RWPE1 (cell line): ENCODE measurements at places on chromosomes 5 and 9.

DNA sequence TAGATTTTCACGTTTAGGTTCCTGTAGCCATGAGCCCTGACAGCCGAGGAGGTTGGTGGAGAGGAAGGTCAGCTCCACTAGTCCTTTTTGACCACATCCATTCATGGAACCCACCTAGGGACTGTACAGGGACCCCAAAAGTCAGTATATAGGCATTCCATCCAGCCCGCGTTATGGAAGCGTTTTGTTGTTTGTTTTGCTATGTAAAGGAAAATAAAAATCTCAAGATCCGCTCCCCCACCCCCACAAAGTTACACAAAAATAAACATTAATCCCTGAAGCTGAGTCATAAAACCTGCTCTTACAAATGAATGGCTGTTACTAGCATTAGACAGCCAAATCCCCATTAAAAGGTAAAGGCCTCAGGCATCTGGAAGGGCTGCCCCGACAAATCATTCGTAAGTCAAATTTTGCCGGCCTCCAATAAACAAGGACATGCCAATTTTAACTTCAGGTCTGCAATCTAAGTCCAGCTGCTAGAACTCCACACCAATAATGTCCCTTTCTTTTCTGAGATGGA is 292.9 kb downstream of the MED10 start:
- peak; percentile 12 for DNase-seq

DNA sequence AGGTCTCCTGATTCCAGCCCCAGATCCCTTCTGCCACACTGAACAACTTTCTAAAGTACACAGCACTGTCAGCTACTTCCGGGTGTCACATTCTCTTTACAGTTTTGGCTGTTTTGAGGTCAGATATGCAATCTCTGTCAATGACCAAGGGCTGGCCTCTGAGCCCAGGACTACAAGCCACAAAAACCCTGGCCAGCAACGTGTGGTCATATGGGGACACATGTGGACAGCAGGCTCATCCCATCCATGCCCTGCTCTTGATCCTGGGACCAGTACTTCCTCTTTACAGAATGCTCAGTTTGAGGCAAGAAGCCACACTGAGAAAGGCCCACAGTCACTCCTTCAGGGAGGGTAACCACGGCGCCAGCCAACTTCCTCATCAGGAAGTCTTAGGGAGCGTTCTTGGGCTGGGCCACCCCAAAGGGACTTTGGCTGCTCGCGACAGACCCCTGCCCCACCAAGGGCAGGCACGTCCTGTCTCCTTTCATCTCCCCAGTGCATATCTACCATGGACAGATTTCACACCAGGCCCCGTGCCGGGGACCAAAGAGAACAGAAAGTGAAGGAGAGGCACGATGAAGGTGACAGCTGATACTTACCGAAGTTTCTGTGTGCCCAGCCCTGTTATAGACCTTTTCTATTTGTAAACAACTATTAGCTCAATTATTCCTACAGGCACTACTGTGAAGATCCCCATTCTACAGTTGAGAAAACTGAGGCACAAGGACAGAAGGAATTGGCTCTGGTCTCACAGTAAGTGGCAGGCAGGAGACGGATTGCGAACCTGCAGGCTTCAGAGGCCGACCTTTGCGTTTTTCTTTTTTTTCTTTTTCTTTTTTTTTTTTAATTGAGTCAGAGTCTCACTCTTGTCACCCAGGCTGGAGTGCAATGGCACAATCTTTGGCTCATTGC is 37.3 kb downstream of the STK10 start:
- DNase-seq = no peak

- no peak for DNase-seq
Measured at GRCh38 chr5:169494941-169495548, 88.5 kb upstream of the SPDL1 start.

GRCh38 chr9:131977109-131977838 is 102.4 kb downstream of the MED27 start:
- DNase-seq = no peak

DNA sequence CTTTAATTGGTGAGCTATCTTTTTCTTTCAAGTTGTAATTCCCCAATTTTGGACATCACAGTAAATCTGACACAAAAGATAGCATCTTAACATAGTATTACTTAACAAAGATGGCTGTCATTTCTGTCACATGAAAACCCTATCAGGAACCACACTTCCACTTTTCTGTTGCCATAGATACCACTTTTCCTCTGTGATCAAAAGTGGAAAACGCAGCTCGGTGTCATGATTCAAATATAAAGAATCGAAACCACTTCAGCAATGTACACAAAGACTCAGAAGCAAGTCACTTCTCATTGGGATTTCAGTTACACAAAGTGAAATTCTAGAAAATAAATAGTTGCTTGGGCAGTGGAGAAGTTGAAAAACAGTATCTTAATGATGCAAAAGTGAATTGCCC is 524.9 kb upstream of the ITGA1 start:
- no peak for DNase-seq

GRCh38 chr5:106094204-106094607 is 1576.5 kb downstream of the EFNA5 start:
- peak; percentile 67 for DNase-seq

GRCh38 chr5:134511796-134512660 is 13.4 kb upstream of the JADE2 start:
- peak; percentile 35 for DNase-seq

DNA sequence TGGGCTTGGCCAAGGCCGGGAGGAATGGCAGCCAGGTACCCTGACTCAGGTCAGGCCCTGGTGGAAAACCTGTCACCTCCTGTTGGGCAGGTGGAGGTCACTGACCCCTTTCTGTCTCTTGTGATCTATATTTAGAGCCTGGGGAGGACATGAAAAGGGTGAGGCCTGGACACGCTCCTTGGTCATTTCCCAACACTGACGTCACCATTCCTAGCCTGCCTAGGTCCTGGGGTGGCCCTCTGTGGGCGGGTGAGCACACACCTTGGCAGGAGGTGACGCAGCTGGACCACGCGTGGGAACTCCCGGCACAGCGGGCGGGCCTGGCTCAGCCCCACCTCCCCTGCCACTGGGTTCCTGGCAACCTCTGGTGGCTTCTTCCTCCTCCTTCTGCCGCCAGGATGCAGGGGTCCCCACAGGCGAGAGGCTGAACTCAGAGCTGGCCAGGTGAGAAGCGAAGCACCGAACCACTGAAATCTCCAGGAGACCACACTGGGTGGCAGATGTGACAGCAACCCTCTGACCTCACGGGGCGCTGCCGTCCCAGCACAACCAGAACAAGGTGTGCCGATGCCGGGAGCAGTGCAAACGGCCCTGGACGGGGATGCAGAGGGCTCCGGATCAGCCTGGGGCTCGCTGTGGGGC is 6.4 kb upstream of the RALGDS start:
- DNase-seq = peak; percentile 97

GRCh38 chr9:80622508-80622907 is 1050.7 kb downstream of the TLE4 start:
- no peak for DNase-seq

DNA sequence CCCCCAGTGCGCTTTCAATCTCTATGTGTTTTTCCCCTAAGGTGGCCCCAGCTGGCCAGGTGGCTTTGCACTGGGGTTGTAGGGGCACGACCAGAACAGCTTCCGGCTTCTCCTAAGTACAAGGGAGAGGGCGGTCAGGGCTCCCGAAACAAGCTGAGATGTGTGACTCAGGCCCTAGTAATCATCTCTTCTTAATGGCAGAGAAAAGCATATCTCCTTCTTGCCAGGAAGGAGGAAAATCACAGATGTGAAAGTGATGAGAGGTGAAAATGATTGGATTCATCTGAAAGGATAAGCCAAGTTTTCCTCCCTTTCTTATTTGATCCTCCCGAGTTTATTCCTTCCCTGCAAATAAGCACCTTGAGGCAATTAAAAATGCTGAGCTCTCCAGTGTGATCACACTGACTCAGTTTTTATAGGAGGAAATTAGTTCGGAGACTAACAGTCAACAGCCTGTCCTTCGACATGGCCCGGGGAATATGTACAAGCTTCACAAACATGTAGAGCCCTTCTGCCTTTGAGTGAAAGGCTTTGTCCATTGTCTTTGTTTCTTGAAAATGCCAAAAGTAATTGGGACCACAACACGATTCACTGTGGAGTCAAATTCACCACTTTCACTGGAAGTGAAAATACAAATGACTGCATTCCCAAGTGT is 514.8 kb downstream of the PSAT1 start:
- DNase-seq = peak; percentile 63

GRCh38 chr9:117035546-117035945 is 348.4 kb downstream of the TRIM32 start:
- no peak for DNase-seq
